ENCODE measurements at places on chromosomes 6 and 20.

GRCh38 chr6:167840526-167841179 is 13.9 kb downstream of the AFDN start:
- DNase-seq, result no peak

DNA sequence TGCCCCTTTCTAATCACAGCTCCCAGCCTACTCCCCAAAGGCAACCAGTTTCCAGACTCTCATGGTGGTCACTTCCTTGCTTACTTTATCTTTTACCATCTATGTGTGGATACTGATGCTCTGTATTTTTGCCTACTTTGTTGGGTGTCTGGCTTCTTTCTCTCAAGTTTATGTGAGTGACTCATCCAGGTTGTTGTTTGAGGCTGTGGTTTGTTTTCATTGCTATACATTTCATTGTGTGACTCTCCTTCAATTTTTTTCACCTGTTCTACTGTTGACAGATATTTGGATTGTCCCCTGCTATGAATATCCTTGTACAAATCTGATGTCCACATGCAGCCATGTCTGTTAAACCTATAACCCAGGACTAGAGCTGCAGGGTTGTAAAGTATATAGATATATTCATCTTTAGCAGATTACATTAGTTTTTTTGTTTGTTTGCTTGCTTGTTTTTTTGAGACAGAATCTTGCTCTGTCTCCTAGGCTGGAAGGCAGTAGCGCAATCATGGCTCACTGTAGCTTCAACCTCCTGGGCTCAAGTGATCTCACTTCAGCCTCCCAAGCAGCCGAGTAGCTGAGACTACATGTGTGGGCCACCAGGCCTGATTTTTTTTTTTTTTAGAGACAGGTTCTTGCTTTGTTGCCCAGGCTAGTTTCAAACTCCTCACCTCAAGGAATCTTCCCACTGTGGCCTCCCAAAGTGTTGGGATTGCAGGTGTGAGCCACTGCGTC is 72.9 kb upstream of the EEF1E1 start:
- DNase-seq, result no peak

DNA sequence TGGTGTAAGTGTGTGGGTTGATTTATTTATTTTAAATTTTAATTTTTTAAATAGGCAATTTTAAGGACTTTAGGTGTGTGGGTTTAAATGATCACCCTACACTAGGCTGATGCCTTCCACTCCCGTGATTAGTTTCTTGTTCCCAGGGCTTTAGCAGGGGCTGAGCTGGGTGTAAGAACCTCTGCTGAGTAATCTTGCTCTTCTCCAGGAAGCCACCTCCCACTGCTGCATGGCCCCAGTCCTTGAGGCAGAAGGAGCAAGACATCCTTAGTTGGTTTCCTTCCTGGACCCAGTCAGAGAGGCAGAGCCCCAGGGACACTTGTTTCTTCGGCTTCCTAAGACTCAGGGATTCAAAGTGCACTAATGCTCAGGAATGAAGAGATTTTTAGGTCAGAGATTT is 19.8 kb upstream of the CDC5L start:
- DNase-seq, result no peak

DNA sequence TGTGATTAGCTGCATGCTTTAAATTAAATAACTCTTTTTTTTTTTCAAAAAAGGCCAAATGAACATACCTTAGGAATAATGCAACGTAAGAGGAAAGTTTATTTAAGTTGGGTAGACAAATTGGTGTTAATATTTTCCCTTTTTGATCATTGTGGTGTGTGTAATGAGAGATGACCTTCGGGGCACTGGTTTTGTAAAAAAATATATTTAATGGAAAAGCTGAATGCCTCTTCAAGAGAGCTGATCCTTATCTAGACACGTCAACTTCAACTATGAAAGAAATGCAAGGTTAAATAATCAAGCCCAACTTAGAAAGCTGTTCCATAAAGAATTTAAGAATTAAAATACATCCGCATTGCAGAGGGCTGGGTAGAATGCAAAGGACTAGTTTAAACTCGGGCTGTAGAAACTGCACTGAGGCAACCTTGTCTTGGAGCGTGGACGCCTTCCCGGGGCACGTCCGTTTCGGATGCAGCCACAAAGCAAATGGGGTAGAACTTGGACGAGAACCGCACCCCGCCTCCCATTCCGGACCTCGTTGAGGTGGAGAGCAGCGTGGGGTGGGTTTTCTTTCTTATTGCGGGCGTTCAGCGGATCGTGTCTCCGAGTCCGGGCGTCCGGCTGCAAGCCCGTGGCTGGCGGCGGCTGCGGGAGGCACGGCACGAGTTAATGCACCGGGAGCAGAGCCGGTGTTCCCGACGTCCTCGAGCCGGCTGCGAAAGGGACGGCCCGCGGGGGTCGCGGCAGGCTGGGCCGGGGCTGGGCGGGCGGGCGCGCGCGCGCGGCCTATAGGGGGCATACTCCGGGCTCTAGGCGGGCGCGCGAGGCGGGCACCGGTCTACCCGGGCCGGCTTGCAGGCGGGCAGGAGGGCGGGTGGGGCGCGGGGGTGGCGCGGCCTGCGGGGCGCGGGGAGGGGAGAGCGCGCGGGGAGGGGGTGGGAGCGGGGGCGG is 1.9 kb downstream of the JARID2 start:
- no peak for DNase-seq
